ENCODE measurements at places on chromosomes 4 and X.
A peak's percentile ranks its signal among the peaks of the same experiment; 100 is the strongest.

DNA sequence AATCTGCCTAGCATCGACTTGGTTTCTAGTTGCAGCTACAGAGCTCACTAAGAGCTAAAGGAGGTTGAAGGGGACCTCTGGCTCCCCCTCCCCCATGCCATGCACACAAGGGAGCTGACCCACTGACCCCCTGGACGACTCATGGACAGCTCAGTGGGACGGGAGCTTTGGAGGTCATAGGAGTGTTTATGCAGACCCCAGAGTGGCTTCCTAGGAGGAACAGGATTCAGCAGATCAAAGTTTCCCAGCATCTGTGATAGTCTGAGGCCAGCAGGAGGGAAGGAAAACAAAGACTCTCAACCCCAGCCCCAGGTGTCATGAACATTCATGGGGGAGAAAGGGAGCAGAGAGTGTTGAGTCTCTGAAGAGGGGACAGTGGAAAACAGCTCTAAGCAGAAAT is 104.4 kb downstream of the ARSF start:
- no peak for DNase-seq

GRCh38 chr4:158461336-158461735 is 60.3 kb upstream of the RXFP1 start:
- no peak for DNase-seq

GRCh38 chr4:112517911-112518310 is 1.9 kb upstream of the NEUROG2 start:
- no peak for DNase-seq

DNA sequence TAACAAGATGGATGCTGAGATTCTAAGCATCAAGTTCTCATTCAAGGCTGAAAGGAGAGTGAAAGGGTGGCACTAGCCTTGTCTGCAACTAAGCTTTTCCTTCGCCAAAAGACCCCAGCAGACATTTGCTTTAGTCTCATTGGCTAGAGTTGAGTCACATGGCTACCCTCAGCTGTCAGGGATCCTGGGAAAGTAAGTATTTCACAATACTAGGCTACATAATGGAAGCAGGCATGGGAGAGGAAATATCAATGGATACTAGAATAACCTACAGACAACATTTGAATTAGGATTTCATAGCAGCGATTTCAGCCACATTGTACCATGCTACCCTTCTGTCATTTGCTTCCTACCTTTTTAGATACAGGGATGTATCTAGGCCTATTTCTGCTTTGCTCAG is 29.1 kb downstream of the MAOA start:
- DNase-seq, result no peak

DNA sequence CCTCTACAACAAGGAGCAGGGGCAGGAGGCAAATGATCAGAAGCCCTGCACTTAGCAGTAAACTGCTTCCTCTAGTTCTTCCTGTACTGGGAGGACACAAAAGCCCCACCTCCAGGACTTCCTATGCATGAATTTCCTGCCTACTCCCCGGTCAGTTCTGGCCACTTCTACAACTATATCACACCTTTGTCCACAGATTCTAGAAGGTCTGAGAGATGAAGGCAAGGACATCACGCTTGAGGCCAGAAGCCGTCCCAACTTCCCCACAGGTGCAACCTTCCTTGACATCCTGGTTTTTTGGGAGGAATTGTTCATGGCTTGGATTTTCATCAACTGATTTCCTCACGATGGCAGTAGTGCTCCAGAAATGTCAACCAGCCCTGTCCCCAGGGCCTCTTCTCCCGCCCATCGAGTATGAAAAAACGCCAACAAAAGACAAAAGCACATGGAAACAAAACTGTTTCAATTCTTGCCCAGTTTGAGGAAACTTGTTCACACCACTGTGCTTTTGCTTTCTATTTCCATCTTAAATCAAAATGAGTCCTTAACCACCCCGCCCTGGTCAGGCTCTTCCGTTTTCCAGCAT is 206.5 kb upstream of the STK26 start:
- peak; percentile 74 for DNase-seq

GRCh38 chr4:19961091-19961490 is 290.6 kb upstream of the SLIT2 start:
- no peak for DNase-seq

GRCh38 chrX:154719132-154719675 is 31.7 kb downstream of the GAB3 start:
- no peak for DNase-seq

DNA sequence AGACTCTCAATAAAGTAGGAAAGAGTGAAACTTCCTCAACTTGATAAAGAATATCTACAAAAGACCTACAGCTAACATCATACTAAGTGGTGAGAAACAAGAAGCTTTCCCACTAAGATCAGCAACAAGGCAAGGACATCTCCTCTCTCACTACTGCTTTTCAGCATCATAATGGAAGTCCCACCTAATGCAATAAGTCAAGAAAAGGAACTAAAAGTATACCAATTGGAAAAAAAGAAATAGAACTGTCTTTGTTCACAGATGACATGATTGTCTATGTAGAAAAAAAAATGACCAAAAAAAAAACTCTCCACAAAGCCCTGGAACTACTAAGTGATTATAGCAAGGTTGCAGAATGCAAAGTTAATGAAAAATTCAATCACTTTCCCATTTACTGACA is 25.1 kb upstream of the SH3RF1 start:
- DNase-seq, result no peak

GRCh38 chr4:183181081-183181480 is 82.0 kb downstream of the WWC2 start:
- DNase-seq, result no peak

- no peak for DNase-seq
Observed at GRCh38 chr4:133263104-133263503, 114.0 kb downstream of the PCDH10 start.

DNA sequence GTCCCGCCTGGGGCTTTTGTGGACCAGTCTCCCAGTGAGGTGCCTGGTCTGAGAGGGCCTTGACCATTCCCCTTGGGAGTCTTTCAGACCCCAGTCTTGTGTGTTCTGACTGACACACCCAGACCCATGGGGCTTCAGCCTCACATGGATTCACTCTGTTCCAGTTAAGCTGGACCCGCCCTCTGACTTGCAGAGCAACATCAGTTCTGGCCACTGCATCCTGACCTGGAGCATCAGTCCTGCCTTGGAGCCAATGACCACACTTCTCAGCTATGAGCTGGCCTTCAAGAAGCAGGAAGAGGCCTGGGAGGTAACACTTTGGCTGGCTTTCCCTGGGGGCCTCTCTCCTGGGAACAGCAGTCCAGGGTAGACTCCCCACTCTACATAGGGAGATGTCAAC is 6.8 kb downstream of the IL9R start:
- no peak for DNase-seq

GRCh38 chr4:143287572-143287923 is 49.1 kb upstream of the GAB1 start:
- DNase-seq, result no peak

GRCh38 chr4:166777760-166778159 is 456.5 kb downstream of the SPOCK3 start:
- DNase-seq, result no peak

GRCh38 chrX:1914606-1915365 is 299.9 kb downstream of the ASMT start:
- no peak for DNase-seq

DNA sequence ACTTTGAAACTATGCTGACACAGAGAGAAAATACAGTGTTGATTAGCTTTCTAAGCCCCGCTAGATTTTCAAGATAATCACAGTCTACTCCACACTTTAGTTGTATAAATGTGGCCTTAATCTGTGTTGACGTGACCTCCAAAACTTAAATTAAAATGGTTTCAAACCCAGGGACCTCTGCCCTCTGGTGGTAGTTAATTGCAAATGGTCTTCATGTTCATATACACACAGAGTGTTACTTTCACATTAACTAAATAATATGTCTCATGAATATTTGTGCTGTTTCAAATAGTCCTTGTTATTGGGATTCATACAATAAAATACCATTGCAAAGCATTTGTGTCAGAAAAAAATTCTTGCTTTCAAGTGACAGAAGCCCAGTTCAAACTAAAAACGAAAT is 64.3 kb downstream of the TASL start:
- no peak for DNase-seq

DNA sequence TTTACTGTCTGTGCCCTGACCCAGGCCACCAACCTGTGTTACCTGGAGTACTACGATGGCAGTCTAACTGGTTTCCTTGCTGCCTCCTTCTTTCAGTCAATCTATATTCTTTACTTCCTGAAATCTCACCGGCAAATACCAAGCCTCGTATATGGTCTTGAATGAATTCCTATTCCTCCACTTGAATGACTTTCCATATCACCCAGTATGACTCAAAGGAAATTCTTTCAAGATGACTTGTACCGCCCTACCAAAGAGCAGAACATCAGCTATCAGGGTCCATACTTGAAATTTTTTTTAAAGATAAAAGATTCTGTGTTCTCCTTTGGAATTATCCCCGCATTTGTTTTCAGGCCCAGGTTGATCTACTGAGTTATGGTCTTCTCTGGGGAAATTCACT is 378.0 kb downstream of the AFF2 start:
- no peak for DNase-seq

DNA sequence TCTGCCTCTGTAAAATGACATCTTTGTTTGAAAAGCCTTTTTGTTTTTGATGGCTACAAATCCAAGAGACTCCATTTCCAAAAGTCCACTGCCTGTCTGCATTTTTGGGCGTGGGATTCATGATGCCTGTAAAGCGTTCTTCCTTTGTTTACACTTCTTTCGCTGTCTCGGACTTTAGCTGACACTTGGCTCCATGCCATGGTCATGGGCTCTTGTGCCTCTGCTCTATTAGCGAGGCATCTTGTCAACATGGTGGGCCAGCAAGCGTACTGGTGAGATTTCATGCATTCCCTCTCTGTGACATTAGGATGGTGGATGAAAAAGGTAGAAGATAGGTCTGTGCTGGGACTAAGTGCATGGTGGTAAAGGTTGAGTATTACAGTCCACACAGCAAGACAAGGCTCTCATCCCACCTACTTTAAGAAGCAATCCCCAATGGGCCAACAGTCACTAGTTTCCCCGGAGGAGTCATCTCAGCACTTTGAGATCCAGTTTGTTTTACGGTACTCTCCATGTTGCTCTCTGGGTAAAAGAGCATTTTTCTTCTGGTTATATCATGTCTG is 298.2 kb upstream of the KLF3 start:
- no peak for DNase-seq

GRCh38 chr4:38489924-38490639 is 173.9 kb upstream of the KLF3 start:
- DNase-seq, result no peak

GRCh38 chr4:19063662-19064061 is 1042.1 kb upstream of the LCORL start:
- no peak for DNase-seq
